ENCODE measurements at places on chromosomes 6 and 20.

- no peak for DNase-seq
These were observed 110.3 kb downstream of the CDH26 start for GRCh38 chr20:60068509-60068908.

- no peak for DNase-seq
These were observed 45.9 kb downstream of the PTPRK start for GRCh38 chr6:128474481-128474880.

GRCh38 chr20:24388828-24389380 lies 80.5 kb upstream of the SYNDIG1 start:
- no peak for DNase-seq

GRCh38 chr6:81708113-81708699 lies 44.3 kb downstream of the TENT5A start:
- DNase-seq, result no peak

GRCh38 chr6:168037242-168037641 lies 39.8 kb downstream of the KIF25 start:
- no peak for DNase-seq

DNA sequence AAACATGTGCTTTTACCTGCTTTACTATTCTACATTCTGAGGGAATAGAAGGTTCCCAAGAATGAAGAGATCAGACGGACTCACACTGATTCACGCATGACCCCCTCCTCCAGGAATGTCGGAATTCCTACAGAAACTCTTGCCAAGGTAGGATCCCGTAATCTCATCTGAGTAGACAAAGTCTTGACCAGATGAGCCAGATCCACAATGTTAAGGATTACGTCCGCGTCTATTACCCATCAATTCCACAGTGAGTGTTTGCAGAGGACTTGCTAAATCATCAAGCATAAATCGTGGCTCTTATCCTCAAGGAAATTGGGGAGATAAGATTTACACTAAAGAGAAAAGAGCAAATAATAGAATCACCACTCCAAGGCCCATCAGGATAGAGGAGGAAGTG lies 245.9 kb upstream of the FOXQ1 start:
- no peak for DNase-seq

DNA sequence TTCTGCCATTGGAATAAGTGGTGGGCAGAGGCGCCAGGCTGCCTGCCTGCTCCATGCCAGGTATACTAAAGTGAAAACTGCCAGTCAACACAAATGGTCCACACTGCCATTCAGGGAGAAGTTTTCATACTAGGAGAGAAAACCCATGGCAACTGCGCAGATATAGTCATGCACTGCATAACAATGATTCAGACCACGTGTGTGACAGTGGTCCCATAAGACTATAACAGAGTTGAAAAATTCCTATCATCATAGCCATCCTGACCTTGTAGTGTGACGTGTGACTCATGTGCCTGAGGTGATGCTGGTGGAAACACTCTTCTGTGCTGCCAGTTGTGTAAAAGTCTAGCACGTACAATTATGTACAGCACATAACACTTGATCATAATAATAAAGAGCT lies 25.1 kb downstream of the ZC3H12D start:
- no peak for DNase-seq

DNA sequence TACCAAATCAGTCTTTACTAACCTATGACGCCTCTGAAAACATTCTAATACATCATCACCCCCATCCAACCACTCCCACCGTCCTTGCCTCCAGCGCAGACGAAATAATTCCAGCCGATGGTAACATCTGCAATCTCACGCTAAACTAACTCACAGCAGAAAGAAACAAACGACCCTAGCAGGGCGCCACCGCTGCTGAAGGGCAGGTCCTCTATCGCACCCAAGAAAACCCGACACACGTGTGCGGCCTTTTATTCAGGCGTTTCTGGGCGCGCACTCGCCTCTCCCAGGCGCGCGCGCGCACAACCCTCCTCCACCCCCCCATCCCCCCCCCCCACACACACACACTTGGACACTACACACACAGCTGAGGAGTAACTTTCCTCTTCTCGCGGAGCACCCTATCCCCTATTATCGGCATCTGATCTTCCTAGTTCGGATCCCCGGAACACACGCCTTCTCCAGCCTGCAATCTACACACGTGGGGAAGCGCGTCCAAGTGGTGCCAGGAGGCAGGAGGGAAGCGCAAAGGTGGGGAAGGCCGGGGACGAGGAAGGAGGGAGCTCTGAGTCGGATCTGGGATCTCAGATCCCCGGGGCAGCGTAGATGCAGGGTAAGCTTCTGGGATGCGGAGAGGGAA lies 1.4 kb downstream of the GFOD1 start:
- peak; percentile 66 for DNase-seq

GRCh38 chr20:49712996-49713752 lies 504 bp downstream of the B4GALT5 start:
- DNase-seq, result peak; percentile 48

DNA sequence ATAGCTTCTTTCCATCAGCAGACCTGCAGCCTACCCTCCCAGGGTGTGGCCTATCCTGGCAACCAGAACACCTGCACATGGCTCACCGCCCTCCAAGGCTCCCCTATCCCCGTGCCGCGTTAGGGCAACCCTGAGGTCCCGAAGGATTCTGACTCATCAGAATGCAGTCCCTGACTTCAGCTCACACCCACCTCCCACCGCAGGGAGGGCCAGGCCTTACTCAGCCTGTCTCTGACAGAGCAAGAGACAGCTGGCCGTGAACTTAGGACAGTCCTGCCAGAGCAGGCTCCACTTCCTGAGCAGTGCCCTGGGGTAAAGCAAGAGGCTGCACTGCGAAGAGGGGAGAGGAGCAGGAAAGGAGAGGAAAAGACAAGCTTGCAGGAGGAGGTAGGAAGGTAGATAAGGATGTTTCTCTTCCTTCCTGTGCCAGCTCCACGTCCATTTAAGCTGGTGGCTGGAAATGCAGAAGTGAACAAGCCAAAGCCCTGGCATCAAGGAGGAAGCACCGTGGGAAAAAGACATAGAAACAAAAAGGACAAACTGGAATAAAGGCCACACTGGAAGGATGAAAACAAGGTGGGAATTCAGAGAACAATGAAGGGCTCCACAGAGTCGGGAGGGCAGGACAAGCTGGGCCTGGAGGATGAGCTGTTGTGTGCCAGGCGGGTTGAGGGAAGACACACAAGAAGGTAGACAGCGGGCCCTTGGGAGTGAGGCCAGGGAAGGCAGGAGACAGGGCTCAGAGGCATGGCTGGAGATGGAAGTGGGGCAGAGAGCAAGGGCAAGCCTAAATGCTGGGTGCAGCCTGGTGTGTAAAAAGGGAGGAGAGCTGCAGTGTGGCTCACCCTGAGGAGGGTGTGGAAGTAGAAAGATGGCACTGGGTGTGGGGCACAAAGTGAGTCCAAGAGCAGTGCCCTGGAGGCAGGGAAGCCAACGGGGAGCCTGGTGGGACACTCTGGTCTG lies 102.7 kb downstream of the SLC23A2 start:
- no peak for DNase-seq

DNA sequence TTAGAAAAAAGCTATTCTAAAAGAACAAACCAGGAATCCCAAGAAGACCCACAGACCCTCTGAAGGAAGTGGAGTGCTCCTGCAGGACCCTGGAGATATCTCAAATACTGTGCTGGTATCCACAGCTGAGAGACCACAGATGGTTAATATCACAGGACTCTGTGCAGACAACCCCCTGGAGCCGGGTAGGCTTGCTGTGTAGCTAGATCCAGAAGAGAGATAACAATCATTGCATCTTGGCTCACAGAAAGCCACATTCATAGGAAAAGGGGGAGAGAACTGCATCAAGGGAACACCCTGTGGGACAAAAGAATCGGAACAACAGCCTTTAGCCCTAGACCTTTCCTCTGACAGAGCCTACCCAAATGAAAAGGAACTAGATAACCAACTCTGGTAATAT lies 689.5 kb downstream of the PHF3 start:
- no peak for DNase-seq
